ENCODE measurements at places on chromosomes 12 and 14.

- no peak for DNase-seq
These were observed 31.4 kb downstream of the TMEM233 start for GRCh38 chr12:119624966-119625365.

DNA sequence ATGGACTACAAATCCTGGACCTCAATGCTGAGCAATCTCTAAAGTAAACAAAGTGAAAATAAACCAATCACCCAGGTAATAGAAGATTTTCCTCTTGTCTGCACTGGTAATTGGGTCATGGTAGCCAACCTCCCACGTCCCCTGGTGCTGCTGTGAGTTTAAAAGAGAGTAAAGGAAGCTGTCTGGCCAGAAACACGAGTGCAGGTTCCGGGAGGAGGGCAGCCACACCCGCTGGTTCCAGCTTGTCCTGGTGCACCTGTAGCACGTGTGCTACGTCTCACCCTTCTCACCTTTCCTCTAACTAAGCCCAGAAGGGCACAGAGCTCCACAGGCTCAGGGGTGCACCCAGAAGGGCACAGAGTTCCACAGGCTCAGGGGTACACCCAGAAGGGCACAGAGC lies 5.4 kb downstream of the CRACR2A start:
- DNase-seq = no peak

- no peak for DNase-seq
These were observed 207.7 kb upstream of the PLEKHG7 start for GRCh38 chr12:92495108-92495507.

DNA sequence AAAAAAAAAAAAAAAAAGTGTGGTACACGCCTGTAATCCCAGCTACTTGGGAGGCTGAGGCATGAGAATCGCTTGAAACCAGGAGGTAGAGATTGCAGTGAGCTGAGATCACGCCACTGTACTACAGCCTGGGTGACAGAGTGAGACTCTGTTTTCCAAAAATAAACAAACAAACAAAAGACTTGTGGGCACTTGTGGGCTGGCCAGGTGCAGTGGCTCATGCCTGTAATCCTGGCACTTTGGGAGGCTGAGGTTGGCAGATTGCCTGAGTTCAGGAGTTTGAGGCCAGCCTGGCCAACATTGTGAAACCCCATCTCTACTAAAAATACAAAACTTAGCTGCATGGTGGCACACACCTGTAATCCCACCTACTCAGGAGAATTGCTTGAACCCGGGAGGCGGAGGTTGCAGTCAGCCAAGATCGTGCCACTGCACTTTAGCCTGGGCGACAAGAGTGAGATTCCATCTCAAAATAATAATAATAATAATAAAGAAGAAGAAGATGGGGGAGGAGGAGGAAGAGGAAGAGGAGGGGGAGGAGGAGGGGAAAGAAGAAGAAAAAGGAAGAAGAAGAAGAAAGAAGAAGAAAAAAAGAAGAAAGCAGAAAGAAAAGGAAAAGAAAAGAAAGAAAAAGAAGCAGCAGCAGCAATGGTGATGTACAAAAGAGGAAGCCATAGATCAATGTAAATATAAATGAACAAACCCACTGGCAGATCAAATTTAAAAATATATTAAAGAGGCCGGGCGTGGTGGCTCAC lies 27.9 kb upstream of the CCNT1 start:
- DNase-seq = no peak

DNA sequence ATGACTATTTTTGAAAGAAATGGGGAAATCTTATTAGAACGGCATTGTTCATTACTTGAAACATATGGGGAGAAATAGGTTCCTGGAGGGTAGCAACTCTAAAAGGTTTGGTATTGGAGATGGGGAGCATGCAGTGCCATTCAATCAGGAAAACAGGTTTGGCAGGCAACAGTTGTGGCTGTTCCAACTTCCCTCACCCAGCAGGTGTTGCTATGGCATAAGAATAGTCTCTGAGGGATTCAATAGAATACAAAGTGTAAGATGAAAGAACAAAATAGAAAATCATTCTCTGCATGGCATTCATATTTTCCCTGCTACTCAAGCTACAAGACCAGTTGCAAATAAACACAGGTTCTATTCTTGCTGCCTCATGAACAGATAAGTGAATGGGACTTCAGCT lies 393.3 kb upstream of the RPL10L start:
- DNase-seq = no peak

DNA sequence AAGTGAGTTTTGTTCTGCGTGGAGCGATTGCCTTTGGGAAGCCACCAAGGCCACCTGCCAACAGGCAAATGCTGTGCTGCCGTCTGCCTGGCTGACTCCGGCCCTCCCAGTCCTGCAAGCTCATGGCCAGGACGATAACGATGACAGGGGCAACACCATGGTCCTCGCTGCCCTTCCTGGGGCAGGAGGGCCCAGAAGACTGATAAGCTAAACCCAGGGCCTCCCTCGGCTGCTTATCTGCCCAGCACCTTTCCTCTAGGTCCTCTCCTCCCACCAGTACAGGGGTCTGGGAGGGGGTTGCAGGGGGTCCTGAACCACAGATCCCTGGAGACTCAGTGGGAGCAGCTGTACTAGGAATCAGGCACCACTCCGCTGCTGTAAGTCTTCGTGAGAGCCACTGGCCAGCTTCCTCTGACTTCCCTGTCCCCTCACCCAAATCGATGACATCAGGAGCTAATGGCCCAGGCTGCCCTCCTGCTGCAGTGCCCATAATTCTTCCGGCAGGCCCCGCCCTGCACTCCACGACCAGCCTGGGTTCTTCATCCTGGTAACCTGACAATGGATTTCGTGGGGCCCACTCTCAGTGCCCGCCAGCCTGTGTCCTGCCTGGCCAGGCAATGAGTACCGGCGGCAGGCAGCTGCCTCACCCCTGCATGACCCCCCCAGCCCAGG lies 5.1 kb downstream of the ANKRD9 start:
- DNase-seq = no peak

GRCh38 chr12:22881878-22882385 lies 257.0 kb downstream of the ETNK1 start:
- no peak for DNase-seq

DNA sequence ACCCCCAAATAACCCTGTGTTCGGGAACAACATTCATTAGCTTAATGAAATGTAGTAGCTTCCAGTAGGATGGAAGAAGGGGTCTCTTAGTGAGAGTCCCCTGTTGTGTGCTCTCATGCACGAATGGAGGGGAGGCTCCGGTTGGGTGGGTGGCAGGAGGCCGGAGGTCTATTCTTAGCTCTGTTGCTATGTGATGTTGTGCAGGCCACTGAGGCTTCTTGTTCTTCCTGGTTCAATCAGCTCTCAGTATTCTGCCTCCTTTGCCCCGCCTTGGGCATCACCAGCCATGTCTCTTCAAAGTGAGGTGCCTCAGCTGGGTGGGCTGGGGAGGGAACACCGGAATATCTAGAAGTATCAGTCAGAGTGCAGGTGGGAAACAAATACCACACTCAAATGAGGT lies 50.8 kb downstream of the KCNA1 start:
- DNase-seq = no peak

DNA sequence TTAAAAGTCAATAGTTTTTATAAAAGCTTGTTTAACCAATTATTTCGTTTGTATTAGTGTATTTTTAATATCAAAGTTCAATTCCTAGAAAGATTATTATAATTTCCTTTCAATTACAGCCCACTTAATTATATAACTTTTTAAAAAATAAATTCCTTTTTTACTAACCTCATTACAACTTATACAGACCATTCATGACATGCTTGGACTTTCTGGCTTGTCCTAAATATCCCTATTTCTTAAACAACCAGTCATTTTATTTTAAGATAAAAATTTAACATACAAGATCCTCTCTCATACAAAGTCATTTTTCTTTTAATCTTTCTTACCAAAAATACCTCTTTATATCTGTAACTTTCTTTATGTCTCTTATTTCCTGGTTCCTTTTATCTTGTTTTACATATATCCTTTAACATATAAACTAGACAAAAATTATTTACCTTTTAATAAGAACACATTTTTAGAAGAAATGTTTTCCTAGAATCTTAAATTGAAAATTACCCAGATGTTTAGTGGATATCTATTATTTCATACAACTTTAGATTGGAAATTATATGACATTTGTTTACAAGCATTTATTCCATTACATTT lies 10.4 kb upstream of the TMEM263 start:
- DNase-seq = no peak

GRCh38 chr12:92912052-92912451 lies 17.0 kb downstream of the EEA1 start:
- no peak for DNase-seq

GRCh38 chr14:65200454-65200853 lies 98.1 kb upstream of the MAX start:
- no peak for DNase-seq

DNA sequence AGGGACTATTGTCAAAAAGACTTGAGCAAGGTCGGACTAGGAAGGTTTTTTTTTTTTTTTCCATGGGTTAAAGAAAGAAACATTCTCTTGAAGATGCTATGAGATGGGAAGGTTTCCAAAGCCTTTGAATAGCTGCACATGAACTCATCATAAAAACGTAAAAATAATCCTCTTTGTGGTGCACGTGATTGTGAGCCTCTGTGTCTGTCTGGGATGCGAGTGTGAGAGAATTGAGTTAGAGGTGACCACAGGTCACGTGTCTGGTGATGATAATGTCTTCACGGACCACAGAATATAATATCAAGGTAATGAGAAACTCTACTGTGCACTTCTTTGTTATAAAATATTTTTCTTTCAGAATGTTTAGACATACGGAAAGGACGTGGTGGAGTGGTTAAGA lies 24.3 kb upstream of the ADGRD1 start:
- no peak for DNase-seq

- DNase-seq = no peak
These were observed 125.0 kb upstream of the DYRK2 start for GRCh38 chr12:67523538-67523937.

DNA sequence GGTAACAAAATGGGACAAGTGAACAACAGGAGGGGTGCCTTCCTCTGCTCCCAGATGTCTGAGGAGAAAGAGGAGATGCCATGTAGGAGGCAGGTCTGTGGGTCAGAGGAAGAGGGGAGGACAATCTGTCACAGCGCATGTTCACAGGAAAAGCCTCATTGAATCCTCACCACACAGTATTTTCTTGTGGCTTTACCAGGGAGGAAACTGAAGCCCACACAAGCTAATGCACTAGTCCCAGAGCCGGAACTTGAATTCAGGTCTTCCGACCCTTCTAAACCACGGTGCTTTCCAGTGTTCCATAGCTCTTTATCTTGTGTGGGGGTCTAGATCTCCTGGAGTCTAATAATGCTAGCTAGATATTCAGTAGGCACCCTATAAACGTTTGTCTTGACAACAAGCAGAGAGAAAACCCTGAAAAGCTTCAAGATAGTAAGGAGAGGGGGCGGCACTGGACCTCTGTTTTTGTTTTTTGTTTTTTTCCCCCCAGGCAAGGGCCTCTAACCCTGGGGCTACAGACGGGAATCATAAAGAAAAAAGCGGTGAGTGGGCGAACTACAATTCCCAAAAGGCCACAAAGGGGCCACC lies 371 bp upstream of the SHMT2 start:
- DNase-seq = no peak

- DNase-seq = no peak
These were observed 6.0 kb downstream of the HDAC7 start for GRCh38 chr12:47813511-47814196.

DNA sequence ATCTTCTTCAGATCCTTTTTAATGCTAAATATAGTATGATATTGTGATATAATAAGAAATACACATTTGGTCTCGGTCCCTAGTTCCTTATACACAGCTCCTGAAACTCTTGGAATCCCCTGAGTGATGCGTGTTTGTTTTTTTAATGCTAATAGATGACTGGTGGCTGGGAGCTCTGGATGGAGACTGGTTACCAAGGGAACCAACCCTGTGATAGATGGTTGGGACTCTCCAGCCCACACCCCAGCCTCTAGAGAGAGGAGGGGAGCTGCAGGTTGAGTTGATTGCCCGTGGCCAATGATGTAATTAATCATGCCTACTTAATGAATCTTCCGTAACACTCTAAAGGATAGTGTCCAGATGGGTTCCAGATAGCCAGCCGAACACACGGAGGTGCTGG lies 140.6 kb downstream of the FBXL14 start:
- no peak for DNase-seq
